Activated CD4-positive, alpha-beta T cell treated with anti-CD3 and anti-CD28 coated beads for 4 hours (primary cell): ENCODE measurements at places on chromosomes 1 and 21.

DNA sequence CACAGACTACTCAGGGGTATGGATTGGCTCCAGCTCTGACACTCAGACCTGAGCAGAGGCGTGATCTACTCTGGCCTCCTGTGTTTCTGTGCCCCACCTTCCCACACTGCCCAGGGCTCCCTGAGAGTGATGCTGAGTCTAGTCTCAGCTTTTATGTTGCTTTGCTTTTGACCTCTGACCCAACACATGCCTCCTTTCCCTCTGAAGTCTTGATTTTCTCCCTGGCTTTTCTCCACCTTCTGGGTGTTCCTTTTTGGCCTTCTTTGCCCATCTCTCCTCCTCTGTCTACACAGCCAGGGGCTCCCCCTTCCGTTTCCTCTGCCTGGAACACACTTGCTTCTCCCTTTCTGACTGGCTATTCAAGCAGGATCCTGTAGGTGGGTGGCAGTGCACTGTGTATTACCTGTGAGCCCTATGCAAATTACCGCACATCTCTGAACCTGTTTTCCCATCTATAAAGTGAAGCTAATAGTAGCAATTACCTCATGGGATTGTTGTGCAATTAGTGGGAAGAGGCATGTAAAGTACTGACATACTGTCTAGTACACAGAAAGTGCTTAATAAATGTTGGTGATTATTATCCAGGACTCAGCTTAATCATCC, 13.7 kb upstream of the MEX3A start:
- no peak for DNase-seq

GRCh38 chr1:59378621-59379370, 81.9 kb downstream of the FGGY start:
- DNase-seq: no peak

DNA sequence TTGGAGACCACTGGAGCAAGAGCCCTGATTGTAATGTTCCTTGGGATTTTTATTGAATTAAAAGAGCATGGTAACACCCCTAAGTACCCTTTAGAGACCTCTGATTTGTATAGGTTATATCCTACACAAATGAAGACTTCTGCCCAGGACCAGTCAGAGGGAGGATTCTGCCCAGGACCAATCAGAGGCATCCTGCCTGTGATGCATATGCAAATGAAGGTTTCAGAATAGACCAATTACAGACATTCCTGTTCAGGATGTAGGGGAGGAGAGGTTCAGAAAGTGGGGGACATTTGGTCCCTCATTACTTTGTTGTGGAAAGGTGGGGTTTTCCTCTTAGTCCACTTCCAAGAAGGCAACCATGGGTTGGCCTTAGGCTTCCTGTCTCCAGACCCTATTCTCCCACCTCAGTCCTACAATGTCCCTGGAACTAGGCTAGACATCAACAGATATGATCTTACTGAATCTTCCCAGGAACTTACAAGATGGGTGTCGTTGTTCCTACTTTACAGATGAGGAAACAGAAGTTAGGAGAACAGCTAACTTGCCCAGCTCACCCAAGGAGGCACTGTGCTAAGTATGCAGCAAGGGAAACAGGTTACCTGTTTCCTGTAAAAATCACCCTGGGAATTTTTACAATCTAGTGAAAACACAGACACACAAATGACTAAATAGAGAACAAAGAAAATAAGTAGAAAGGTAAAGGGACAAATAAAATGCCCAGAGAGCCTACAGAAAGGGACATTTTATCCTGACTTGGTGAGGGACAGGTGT, 36.8 kb upstream of the SFPQ start:
- no peak for DNase-seq

- DNase-seq: no peak
These were observed 269.4 kb downstream of the PTPRU start for GRCh38 chr1:29505532-29506220.

- peak; percentile 54 for DNase-seq
These were observed 323.1 kb upstream of the FAM78B start for GRCh38 chr1:166489670-166490436.

DNA sequence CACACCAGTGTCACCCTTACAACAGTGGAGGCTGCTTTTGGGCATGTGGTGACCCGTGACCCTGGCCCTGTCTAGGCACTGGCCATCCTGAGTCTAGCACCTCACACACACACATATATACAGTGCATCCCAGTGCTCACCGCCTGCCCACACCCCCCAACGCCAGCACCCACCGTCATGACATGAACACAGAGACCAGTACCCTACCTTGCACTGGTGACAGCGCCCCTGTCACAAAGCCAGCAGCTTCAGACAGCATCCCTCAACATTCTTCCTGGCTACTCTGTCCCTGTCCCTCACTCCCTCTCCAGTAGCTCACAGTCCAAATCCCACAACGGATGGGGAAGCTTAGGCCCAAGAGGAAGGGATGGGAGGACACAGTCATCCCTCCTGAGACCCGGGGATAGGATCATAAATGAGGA, 27.1 kb downstream of the AHDC1 start:
- no peak for DNase-seq

DNA sequence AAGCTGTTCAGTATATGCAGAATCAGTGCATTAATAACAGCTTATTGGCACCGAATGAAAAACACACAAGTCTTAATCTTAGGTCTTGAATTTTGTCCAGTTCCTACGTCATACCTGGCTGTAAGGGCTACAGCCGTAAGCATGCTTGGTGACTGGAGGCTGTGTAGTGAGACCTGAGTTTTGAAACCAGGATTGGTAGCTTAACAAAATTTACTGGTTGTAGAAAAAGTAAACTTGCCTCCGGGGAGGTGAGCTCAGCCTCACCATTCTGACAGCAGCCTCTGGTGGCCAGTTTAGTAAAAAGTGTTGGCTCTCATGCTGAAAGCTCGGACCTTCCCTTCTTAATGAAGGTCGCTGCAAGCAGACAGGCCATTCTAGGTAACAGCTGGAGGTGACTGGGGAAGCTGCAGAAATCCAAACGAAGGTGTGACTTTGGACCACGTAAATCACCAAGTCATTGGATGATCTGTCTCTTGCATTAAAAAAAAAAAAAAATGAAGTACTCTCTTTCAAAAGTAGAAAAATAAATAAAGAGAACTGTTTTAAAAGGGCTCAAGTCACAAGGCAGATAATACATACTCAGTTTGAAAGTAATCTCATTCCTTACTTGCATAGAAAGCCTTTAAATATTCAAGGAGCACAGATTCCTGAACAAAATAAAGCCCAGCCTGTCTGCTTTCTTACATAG, 48.9 kb downstream of the HLCS start:
- DNase-seq: no peak

GRCh38 chr1:248627971-248628844, 6.7 kb downstream of the OR2T11 start:
- no peak for DNase-seq

DNA sequence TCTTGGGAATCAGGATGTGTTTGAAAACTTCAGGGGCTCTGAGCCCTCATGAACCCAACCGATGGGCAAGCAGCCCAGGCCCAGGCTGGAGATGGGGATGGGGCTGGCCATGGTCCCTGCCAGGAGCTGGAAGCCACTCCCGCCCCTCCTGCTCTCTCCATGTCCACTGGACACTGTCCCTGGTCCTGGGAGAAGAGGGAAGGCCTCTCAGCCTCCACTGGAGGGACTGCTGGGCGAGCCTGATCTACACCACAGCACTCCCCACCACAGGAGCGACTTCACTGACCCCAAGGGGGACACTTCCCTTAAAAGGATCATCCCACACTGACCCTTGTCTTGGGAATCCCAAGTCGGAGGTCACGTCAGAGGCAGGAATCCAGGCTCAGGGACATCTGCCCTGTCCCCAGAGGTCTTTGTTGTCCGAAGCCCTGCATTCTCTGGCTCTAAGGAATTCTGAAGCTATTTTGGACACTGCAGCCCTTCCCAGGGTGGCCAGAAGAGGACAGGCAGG, 16.9 kb upstream of the COL18A1 start:
- DNase-seq: no peak

- no peak for DNase-seq
These were observed 6.3 kb downstream of the RAB25 start for GRCh38 chr1:156067262-156067661.

GRCh38 chr1:22767852-22768251, 57.2 kb downstream of the EPHB2 start:
- no peak for DNase-seq

DNA sequence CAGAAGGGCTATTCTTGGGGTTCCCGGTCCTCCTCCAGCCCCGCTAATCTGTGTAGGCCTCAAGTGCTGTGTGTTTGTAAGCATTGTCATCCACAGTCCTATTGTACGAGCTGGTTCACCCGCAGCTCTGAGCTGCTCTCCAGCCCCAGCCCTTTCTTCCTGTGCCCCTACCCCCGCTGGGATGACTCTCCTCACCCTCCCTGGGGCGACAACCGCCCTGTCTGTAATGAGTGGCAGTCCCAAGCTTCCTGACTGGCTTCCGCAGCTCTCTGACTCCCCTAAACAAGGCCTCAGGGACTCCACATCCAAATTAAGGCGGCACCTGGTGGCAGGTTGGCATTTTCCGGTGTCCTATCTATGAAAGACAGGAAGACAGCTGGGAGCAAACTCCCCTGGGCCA, 45.8 kb downstream of the TFF3 start:
- no peak for DNase-seq
